CD4-positive, alpha-beta memory T cell (primary cell): ENCODE measurements at places on chromosomes 16 and 17. TPM values are rescaled to one million over a fixed set of nuclear protein-coding genes. Genes with fewer than 3 reads are reported as not detected.

The TSNAXIP1 gene
- not detected for polyA plus RNA-seq

The FKBP10 gene
- polyA plus RNA-seq, result not detected

The TBC1D3C gene
- not detected for polyA plus RNA-seq

The NPIPB9 gene
- not detected for polyA plus RNA-seq

The TBC1D3I gene
- polyA plus RNA-seq, result not detected

The KCNJ16 gene
- not detected for polyA plus RNA-seq

The SLFN12 gene
- 0.75 TPM for polyA plus RNA-seq

- no peak for DNase-seq
Observed at GRCh38 chr16:87878704-87879103, 9.4 kb upstream of the SLC7A5 start.

- no peak for DNase-seq
Observed at GRCh38 chr16:78694414-78694813, 595.0 kb downstream of the WWOX start.

GRCh38 chr16:19186408-19186807 lies 18.4 kb downstream of the SYT17 start:
- DNase-seq, result no peak

DNA sequence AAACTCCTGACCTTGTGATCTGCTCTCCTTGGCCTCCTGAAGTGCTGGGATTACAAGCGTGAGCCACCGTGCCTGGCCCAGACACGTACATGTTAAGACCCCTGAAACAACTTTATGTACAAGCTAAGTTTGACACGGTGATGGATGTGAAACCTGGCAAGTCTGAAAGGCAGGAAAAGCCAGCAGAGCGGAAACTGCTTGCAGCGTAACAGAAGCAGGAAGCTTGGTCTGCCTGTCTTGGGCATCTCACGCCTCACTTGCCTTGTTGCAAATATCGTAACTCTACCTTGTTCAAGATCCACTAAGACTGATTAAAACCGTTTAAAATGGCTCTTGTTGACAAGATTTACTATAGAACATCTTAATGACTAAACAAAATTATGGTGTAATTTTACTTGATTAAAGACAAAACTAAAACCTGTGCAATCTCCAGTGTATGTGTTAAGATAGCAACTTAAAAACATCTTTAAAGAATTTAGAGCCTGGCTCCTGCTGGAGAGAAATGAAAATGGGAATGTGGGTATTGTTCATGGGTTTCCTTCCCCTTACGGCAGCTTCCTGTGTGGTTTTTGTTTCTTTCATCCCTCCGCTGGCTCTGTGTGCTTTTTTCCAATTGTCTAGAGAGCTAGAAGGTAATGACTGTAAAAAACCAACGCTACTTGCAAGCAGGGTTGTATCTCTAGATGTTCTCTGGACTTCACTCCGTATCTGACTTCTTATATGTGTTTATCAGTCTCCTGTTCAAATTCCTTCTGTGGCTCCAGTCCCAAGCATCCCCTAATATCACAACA lies 477.6 kb downstream of the XYLT1 start:
- peak; percentile 18 for DNase-seq

DNA sequence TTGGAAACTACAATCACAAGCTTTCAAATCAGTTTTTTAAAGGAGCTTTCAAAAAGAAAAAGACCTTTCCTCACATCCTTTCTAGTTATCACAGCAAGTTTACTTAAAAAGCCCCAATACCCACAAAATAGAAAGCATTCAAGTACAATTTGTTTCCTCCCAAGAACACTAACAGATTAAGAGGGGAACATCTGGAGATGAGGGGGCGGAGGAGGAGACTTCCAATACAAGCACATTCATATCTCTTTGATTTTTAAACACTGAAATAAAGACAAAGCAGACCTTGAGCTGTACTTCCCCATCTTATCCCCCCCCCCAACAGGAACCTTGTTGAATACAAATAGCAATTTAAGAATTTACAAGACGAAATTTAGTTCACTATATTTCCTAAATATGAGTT lies 2.0 kb downstream of the YWHAE start:
- no peak for DNase-seq

GRCh38 chr16:86490859-86491639 lies 19.3 kb upstream of the FOXF1 start:
- DNase-seq, result no peak

DNA sequence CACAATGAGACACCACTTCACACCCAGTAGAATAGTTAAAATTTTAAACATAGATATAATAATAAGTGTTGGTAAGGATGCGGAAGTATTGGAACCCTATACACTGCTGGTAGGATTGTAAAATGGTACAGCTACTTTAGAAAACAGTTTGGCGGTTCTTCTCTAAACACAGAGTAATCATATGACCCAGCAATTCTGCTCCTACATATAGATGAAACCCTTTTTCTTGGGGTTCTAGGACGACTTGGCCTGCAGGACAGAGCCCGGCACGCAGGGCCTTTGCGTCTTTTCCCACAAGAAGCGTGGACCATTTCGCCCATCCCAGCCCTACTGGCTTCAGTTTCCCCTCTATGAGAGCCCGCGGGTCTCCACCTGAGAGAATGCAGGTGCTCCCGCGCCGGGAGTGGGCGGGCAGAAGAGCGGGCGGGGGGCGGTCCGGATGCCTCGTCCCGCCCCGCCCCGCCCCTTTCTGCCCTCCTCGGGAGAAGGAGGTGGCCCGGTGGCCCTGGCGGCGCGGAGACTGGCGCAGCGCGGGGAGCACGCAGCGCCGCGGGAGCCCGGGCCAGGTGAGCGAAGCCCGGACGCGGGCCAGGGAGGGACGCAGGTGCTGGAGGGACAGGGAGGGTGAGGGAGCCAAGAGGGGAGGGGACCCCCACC lies at the start of gene SDR42E2:
Gene SDR42E2 (plus strand): TSS at position 508 of the 657 bp plus-strand sequence. CDS start 3,077 bp downstream, outside the sequence.
- DNase-seq, result peak; percentile 39

DNA sequence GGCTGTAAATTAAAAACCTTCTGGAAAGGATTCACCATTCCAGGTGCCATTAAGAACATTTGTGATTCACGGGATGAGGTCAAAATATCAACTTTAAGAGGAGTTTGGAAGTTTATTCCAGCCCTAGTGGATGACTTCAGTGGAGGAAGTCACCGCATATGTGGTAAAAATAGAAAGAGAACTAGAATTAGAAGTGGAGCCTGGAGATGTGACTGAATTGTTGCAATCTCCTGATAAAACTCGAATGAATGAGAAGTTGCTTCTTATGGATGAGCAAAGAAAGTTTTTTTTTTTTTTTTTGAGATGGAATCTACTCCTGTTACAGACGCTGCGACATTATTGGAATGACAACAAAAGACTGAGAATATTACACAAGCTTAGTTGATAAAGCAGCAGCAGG lies 26.7 kb downstream of the CCL4 start:
- no peak for DNase-seq

DNA sequence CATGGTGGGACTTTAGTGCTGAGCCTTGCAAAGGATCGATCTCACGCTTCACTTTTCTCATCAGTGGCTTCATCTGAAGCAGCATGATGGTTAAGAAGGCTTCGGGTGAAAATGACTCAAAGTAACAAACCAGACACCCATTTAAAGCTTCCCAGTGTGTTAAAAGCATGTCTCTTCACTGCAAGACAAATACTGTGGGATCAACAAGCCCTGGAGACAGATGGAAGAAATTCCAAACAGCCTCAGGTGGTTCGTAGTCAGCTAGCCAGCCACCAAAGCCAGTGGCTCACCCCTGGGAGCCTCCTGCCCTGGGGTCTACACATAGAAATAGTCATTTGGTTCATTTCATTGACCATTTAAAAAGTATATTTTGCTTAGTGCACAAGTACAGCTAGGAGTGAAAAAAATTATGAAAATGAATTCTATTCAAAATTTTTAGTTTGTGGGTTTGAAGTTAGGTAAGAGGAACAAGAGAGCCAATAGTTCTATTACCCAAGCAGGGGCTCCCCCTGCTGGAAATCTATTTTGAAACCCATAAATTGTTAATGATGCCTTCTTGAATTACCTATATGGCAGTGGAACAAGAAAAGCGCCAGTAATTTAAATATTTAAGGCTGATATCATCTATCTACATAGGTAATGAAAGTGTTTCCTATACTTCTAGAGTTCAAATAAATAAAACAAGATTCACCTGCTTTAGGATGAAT lies 51.6 kb downstream of the PMP22 start:
- no peak for DNase-seq

DNA sequence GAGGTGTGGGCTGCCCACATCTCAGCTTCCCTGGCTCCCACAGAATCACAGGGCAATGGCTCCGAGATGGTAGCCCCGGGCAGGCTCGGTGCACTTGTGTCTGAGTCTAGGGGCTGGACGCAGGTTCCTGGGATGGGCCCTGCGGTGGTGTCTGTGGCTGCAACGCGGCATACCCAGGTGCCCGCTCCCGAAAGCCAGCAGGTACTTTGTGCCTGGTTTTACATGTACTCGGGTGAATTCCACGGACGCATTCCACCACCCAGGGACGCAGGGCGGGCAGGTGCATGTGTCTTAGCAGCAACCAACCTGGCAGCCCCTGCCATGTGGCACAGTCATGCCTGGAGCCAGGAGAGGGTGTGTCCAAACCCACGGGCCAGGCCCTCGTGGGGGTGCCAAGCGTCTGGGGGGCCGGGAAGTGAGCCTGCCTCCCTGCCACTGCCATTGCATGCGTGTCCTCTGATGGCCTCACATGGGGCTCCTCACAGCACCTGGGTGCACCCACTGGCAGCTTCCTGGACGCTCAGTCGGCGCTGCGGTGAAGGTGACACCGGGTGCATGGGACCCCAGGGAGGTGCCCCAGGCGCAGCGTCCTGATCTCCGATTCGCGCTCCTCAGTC lies 4.4 kb upstream of the TMEM204 start:
- DNase-seq, result no peak

DNA sequence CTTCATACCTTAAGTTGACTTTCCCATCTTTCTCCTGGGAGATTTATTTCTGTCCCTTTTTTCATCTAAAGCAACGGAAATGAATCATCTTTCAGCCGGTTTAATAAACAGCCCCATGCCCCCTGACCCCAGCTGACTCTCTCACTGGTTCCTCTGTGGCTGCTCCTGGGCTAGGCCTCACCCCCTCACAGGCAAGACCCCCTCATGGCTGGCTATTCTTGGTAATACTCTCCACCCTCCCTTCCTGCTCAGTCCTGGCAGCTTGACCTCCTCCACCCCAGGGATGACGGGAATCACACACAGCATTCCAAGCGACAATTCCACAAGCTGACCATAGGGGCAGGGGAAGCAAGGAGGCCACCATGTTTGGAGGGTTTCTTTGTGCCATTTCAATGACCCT lies 1.5 kb upstream of the ADAP2 start:
- DNase-seq, result no peak

DNA sequence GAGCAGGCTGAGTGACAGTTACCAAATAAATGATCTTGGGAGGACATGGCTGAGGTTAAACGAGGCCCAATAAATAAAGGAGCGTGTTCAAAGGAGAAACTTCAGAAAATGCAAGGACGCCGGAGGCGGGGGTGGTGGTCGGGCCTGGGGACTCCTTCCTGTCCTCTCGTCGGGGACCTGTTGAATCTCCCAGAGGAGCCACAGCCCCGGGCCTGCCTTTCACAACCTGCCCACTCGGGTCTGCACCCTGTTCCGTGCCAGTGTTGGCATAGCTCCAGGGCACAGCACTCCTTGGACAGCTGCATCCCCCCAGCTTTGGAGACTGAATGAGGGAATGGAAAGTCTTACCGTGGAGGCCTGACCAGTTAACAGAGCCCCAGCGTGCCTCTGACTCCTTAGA lies 8.1 kb upstream of the TBX4 start:
- DNase-seq, result no peak

- DNase-seq, result no peak
Observed at GRCh38 chr16:23227529-23227928, 45.0 kb downstream of the SCNN1G start.

DNA sequence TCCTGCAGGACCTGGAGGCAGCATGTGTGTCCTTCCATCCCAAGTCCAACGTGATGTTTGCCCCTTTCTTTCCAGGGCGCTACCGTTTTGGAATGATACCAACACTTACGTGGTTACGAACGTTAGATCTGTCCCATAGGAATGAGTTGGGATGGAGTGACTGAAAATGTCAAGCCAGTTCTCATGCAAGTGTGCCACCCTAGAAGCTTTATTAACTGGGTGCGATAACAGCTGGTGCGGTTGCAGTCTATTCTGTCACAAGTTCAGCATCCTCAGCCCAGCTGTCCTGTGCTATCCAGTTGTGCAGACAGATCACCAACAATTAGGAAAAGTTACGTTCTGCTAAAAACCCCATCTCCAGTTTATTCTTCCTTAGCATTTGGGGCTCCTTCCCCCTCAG lies 52.5 kb downstream of the BANP start:
- no peak for DNase-seq

DNA sequence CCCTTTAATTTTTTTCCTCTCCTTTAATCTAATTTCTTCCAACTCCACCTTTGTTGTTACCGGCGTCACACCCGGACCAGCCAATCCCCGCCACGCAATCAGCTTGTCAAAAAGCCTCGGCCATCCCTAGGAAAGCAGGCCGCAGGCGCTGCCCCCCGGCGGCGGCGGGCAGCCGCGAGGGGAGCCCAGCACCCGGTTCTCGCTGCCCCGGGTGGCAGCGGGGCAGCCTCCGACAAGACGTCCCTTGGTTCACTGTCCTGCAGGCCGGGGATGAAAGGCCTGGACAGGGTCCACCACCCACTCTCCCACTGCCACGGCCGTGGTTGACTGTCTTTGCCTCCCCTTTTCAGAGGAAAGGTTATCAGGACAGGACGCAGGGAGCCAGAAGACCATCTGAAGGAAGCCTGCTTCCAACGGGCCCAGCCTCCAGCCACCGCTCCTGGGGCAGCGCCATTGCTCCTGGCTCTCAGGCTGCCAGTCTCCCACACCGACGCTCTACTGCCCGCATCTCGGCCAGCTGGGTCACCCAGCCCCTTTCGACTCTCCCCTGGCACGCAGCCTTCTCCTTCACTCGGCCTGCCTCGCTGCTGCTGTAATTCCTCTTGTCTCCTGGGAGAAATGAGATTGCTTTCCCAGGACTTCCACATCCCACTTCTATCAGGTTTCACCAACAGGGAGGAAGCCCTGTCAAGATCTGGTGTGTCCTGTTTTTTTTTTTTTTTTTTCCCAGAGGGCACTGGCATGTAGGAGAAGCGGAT lies 2.8 kb upstream of the UBTF start:
- DNase-seq, result peak; percentile 39

- no peak for DNase-seq
Observed at GRCh38 chr17:56173958-56174835, 20.9 kb downstream of the ANKFN1 start.

DNA sequence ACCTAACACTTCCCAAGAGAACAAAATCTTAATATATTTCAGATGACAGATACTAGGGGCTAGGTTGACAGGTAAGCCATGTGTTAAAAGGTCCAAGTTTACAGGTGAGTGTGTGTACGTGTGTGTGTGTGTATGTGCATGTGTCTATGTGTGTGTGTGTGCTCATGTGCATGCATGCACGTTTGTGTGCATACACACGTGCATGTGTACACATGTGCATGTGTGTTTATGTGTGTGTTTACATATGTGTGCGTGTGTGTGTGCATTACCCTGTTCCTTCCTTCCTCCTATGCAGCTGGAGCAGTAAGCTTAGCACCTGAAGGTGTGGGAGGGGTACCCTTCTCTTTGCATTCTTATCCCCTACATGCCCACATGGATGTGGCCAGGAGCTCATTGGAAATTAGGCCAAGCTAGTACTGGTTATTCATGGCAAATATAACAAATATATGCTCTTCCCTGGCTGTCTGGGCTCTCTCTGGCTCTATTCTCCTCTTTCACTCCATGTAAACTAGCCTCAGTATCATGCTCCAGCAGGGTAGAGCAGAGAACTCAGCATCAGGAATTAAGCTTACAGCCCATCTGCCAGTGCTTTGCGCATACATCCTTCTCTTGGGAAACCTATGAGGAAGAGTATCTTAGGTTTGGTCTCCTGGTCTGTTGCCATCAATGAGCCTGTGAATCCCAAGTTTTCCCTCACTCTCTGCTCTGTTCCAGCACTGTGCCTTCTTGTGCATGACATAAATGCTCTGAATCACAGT lies 258.0 kb upstream of the MYOCD start:
- no peak for DNase-seq

GRCh38 chr17:66423056-66423955 lies 120.9 kb downstream of the PRKCA start:
- DNase-seq, result no peak
